Activated naive CD4-positive, alpha-beta T cell treated with anti-CD3 and anti-CD28 coated beads, Interleukin-2, amount 50 U/mL, for 16 hours (primary cell): ENCODE measurements at places on chromosomes 3 and 15.

DNA sequence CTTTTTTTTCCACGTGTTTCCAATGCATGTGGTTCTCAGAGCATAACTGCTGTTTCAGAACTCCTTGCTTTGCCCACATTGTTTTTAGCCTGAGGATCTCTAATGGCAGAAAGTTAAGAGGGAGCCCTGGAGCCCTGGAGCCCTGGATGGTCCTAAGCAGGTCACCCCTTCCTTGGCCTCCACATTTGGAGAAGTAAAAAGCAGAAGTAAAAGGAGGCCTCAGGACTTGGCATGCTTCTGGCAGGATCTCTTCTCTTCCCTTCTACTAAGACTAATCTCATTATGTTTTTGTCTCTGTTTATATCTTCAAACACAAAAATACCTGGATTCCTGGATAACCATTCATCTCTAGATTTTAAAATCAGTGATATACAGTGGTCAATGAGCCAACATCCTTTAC is 50.1 kb downstream of the P2RY1 start:
- no peak for DNase-seq

- no peak for DNase-seq
These were observed 90.2 kb downstream of the GHSR start for GRCh38 chr3:172357850-172358754.

DNA sequence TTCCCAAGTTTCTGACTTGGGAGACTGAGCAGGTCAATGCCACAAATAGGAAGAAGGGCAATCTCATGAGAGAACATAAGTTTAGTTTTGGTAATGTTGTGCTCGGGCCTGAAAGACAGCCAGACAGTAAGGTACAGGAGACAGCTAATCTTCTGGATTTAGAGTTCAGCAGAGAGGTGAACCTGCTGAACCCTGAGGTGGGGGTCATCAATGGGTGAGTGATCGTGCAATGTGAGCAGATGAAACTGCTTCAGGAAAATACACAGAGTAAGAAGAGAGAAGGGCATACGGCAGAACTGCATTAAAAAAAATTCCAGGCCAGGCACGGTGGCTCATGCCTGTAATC is 23.3 kb downstream of the RUBCN start:
- DNase-seq, result no peak

- no peak for DNase-seq
These were observed 8.9 kb upstream of the RNF7 start for GRCh38 chr3:141729240-141729639.

DNA sequence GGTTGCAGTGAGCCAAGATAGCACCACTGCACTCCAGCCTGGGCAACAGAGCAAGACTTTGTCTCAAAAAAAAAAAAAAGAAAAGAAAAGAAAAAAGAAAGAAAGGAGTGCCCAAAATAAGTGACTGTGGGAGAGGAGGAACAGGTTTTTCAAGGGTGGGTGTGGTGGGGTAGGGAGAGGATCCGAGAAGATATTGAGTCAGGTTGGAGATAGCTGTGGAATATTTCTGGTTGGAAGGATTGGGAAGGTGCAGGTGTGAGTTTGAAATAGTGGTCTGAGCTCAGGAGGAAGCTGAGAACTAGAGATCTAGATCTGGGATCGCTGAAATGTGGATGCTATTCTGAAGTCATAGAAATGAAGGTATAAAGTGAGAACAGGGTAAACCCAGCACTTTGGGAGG is 7.8 kb downstream of the SCAMP2 start:
- DNase-seq, result no peak

DNA sequence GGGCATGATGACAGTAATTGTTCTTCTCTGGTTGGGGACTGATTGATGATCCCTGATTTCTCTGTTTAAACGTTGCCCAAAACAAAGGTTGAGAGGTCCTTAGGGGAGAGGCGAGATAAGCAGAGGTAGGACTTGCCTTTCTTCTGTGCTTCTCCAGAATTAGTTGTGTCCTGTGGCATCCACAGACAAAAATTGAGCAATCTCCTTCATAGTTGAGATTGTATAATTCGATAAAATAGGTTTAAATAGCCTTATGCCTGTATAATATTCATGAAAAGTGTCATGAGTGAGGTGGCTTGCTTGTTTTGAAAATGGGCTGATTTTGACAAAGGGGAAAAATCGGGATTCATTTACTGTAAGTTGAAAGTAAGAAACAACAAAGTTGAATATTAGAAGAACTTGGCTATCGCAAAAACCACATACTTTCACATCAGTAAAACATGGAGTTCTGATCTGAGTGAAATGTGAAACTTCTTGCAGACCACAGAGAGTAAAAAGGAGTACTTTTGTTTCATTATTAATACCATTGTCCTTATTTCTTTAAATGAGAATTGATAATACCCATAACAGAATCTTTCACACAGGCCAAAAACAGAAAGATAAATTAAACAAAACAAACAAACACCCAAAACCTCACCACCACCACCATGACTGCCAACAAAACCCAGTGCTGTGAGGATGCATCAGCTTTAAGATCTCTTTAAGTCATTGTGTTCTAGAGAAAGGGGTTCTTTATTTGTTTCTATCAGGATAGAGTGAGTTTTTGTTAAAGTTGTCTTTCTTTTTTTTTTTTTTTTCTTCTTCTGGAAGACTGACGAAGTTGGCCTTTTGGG is 155.7 kb downstream of the LPP start:
- no peak for DNase-seq

DNA sequence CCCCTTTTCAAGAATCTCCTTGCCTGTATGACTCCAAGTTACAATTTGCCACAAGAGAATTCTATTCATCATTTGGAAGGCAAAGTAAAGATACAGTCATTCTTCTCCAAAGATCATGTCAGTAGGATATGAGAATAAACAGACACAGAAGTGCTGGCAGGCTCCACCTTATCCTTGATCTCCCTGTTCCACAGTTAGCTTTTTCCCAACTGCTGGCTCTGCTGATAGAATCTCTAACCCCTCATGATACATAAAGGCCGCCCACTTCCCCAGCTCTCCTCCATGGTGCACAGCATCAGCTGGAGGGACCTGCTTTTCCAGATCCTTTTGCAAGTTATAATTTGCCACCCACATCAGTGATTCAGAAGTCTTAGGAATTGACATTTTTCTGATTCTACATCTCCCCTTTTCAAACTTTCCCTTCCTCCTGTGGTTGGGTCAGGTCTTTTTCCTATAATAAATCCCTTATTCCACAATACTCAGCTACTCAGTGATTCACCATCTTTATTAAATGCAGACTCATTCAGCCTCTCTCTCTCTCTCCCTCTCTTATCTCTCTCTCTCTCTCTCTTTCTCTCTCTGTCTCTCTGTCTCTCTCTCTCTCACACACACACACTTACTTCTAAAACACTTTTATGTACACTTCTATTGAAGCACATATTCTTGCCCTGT is 465.4 kb downstream of the GBE1 start:
- DNase-seq, result no peak

DNA sequence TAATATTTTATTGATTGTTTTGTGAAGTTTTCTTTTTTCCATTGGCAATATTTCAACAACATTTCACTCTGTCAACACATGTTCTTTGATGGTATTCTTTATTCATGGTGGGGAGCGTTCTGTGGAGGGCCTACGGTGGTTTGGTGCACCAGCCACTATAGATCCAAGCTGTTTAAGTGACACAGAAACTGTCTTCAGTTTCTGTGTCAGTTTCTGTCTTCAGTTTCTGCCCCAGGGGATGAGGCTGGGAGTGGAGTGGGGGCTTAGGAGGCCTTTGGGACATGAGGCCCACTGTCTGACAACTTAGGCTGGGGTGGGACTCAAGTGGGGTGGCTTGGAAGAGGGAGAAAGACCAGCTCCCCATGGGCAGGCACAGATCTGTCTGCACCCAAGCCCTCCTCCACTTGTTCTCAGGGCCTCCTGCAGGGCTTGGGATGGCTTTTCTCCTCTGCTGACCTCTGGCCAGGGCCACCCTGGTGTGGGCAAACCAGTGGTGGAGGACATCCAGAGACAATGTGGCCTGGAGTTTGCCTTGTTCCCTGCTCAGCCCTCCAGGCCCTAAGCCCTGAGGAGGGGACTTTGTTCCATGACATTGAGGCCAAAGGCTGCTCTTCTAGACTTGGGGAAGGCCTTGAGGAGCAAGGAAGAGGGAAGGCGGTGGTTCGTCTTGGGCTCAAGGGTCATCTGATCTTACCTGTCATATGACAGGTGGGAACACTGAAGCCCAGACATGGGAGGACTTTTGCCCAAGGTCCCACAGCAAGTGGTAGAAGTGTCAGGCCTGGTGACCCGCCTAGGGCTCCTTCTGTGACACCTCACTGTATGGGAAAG is 60.3 kb upstream of the SMAD6 start:
- DNase-seq, result no peak

- DNase-seq, result no peak
These were observed 91.2 kb downstream of the AQP9 start for GRCh38 chr15:58229297-58229768.

DNA sequence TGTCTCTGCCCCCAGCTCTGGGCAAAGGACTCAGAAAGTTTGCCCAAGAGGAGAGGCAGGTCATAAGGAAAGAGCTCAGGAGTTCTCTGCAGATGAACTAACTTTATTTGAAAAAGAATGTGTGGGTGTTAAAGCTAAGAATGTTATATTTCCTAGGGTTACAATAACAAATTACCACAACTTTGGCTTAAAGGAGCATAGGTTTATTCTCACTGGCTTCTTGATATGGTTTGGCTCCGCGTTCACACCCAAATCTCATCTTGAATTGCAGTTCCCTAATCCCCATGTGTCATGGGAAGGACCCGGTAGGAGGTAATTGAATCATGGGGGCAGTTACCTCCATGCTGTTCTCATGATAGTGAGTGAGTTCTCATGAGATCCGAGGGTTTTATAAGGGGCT is 383.7 kb upstream of the CFAP20DC start:
- DNase-seq, result no peak

- DNase-seq, result no peak
These were observed 26.1 kb downstream of the TBC1D21 start for GRCh38 chr15:73899197-73900094.

DNA sequence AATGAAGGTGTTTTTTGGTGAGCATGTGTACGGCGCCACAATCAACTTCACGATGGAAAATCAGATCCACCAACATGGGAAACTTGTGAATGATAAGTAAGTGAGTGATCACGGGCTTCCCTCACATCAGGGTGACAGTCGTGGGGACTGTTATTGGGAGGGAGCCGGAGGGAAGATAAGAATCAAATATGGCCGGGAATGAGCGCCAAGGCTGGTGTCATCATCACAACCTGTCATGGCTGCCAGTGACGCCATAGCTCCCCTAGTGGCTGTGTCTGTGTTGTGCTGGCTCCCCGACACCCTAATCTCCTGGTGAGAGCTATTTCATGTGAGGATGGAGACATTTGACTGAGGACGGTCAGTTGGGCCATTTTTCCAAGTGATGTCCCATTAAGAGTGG is 168.5 kb downstream of the SV2B start:
- no peak for DNase-seq

GRCh38 chr3:99875581-99875928 is 57.9 kb downstream of the CMSS1 start:
- no peak for DNase-seq

DNA sequence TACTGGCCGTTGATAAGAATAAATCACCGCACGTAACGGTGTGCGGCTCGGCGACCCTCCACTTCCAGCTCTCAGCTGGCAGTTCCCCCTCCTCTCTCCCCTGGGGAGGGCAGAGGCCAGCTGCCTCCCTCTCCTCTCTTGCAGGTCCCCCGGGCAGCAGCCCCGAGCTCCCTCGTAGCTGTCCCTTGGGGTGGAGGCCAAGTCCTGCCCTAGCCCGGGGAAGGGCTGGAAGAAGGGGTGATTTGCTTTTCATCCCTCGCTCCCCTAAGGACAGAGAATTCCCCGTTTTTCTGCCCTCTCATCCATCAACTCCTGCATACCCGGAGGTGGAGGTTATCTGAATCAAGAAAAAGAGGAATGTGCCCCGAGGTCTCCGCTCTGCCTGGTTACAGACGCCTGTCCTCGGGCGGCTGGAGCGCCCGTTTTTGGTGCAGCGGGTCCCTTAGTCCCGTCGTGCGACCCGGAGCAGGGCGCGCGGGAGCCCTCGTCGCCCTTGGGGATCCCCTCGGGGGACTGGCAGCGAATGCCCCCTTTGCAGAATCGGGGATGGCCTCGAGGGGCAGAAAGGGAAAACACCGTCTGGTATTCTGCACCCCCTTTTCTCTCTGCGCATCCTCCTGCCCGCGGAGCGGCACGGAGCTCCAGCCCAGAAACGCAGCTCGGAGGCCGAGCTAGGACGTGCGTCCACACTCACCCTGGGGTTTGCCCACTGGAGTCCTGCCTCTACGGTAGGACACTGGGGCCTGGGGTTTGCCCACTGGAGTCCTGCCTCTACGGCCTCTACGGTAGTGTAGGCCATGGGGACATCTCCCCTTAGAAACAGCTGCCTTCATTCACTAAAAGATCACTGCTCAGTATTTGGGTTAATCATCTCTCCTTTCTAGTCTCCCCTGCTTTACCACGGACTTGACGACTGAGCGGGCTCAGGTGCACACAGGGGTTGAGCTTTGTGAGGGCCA is 2.2 kb downstream of the PTPRG start:
- DNase-seq, result no peak

DNA sequence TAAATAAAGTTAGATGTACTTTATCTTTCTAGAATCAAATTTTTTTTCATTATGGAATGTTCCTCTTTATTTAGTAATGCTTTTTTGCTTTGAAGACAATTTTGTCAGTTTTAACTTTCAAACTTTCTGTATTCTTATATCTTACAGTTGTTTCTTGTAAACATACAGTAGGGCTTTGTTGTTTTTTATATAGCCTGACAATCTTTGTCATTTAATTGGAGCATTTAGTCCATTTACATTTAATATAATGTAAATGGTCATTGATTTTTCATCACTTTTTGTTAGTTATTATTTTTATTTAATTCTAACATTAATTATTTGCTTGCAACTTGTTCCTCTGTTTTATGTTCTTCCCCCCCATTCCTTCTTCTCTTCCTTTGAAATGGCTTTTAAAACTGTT is 55.4 kb upstream of the RNU6-1 start:
- DNase-seq, result no peak

DNA sequence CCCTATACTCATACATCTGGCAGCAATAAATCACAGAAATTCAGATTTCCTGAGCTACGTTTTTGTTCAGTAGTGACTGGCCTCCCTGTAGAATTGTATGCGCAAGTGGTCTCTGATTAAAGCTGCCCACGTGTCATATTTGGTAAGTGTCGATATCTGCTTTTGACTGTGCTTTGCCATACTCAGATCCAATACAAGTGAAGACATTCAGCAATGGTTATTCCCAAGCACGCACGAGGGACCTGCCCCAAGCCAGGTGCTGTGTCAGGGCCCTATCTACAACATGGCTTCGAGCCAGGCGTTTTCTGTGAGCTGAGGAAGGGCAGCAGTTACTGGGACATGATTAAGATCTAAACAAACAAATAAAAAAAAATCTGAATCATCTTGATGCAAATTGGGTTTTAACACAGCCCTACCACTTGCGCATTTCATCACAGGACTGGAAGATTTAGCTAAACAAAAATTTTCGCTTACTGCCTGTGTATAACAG is 47.2 kb upstream of the ICE2 start:
- no peak for DNase-seq
